Umbilical cord (tissue), 2 donors: ENCODE measurements at places on chromosomes 12 and 14. TPM values are rescaled to one million over a fixed set of nuclear protein-coding genes. Genes with fewer than 3 reads are reported as not detected.

KRT74 gene
- 3.4 TPM for total RNA-seq

DNA sequence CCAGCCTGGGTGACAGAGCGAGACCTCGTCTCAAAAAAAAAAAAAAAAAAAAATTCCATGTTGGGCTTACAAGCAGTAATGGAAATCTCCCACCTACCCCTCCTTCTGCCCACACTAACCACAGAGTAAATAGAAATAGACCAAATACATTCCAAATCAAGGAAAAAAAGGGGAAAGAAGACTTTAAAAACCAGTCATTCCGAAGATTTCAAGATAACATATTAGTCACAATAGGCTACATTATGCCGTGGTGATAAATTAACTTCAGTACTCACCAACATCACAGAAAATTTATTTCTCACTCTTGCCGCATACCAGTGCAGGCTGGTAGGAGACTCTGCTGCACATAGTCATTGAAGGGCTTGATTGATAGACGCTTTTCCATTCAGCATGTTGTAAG is 15.5 kb upstream of the ETV6 start:
- no peak for DNase-seq

GRCh38 chr12:107501681-107502080 is 183.9 kb upstream of the PWP1 start:
- no peak for DNase-seq

ACSS3 gene
- 32.0 TPM for total RNA-seq

PMCH gene
- total RNA-seq = 0.96 TPM

OR4M1 gene
- total RNA-seq = 12.5 TPM

GRCh38 chr12:119178544-119179334 is at the start of gene HSPB8:
Gene HSPB8, plus strand, starts transcription at chr12:119178931. Its CDS starts 382 bp downstream, at chr12:119179313.
- peak; percentile 94 for DNase-seq

DNA sequence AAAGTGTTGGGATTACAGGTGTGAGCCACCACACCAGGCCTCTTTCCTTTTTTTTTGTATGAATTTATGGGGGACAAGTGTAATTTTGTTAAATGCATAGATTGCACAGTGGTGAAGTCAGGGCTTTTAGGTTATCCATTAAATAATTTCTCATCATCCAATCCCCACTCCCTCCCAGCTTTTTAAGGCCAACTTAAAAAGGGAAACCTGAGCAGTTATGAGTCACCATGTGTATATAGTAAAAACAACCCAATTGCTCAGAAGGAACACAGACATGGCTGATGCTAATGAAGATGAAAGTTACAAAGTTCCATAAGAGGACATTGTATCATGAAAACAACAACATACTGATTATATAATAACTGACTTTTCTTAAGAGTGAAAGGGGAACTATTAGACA is 25.6 kb upstream of the ARID2 start:
- no peak for DNase-seq

- no peak for DNase-seq
Measured at GRCh38 chr14:35988972-35989690, 163.0 kb downstream of the BRMS1L start.

GRCh38 chr12:31235868-31236395 is 90.0 kb downstream of the SINHCAF start:
- no peak for DNase-seq

DNA sequence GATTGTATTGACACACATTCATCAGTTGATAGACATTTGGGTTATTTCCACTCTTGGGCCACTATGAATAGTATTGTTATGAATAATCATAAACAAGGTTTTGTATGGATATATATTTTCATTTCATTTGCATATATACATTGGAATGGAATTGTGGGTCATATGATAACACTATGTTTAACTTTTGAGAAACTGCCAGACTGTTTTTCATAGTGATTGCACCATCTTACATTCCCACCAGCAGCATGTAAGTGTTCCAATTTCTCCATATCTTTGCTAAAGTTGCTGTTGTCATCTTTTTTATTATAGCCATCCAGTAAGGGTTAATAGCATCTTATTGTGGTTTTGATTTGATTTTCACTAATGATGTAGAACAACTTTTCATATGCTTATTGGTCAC is 198.5 kb upstream of the PPFIA2 start:
- no peak for DNase-seq

- DNase-seq = no peak
Measured at GRCh38 chr14:82067221-82067875, 533.7 kb upstream of the SEL1L start.

- peak; percentile 42 for DNase-seq
Measured at GRCh38 chr14:70890826-70891659, 16.2 kb upstream of the PCNX1 start.

SIX1 gene
- total RNA-seq = 1.2 TPM

ARID2 gene
- 41.9 TPM for total RNA-seq
